ENCODE measurements at places on chromosomes 11 and 22. TPM values are rescaled to one million over a fixed set of nuclear protein-coding genes. Genes with fewer than 3 reads are reported as not detected.

DNA sequence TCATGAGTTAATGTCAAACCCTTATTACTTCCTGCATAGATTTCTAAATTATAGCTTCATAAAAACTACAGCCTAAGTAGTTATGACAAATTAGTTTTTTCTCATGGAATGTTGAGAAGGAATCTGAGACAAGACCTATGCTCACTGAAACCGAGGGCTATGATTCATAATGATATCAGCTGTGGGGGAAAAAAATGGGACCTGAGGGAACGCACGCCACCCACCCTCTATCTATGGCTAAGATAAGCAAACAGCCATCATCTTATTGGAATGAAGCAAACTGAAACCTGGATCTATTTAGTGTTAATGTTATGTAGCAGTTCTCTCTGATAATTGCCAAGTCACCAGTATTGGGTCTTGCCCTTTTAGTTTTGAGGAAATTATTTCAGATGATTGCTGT, 906.9 kb upstream of the RAG2 start:
- DNase-seq: peak; percentile 47

DNA sequence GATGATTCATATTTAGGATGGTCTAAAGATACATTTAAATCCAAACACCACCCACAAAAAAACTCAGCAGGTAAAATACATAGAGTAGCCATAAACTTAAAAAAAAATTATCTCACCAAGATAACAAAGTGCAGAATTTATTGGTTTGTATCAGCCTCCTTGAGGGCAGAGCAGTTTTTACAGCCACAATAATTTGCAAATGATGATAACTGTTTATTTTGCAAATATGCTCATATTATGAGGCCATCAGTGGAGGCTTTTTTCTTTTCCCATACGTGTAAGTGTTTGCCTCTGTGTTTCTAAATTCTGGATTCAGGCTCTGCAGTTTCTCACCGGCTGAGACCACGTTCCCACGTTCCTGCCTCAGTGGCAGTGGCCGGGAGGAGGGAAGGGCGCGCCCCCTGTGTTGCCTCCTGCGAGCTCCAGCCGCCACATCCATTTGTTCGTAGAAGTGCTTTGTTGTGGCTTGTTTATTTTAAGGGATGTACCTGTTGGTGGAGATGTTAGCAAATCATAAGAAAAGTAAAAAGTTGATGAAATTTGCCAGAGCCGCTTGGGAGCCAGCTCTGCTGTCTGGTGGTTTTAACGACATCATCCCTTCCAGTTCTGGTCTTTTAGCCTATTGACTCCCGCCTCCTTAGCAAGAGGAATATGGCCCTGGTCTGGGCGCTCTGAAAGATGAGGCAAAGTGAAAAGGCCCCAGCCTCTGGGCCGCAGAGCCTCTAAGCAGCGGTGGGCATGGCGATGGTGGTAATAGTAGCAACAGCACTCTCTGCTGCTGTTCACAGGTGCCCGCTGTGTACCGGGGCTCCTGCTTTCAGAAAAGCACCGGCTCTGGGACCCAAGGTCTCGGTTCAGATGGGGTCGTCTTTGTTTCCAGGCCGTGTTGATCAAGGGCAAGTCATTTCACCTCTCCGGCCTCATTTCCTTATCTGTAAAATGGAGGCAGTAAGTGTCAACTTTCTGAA, 66.7 kb upstream of the PPARA start:
- peak; percentile 57 for DNase-seq

DNA sequence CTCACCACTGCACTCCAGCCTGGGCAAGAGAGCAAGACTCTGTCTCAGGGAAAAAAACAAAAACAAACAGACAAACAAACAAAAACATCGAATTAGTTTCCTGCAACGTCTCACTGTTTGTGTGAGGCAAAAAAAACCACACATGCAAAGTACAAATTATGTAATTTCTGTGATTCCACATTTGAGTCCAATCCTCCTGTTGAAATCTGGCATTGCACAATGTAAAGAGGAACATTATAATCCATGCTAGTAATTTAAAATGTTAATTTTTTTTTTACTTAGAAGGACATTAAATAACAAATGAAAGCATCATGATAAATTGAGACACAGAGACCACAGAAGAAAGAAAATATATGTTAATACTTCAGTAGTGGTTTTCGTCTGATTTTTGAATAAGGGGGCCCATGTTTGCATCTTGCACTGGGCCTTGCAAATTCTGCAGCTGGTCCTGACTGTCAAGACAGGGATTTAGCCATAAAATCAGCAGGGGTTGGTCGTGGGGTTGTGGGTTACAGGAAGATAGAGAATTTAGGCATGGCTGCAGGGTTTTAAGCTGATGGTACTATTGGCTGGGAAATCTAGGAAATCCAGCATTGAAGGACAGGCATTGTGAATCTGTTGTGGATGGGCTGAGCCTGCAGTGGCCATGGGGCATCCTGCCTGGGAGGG, 102.6 kb upstream of the ALDH3B2 start:
- no peak for DNase-seq

DNA sequence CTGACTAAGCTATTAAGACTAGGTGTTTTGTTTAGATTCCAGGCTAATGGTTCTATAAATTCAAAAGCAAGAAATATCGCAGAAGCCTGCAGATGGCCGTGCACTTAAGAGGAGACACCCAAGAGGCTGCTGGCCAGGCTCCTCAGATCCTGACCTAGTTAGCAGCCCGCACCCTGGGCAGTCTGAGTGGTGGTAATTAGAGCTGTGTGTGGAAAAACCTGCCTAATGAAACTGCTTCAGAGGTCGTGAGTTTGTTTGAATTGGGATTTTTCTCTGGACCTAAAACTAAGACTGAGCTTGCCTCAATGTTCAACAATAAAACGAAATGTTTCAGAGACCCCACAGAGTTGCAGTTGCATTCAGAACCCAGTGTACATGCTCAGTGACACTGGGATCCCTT, 627.7 kb downstream of the OPCML start:
- DNase-seq: no peak

DNA sequence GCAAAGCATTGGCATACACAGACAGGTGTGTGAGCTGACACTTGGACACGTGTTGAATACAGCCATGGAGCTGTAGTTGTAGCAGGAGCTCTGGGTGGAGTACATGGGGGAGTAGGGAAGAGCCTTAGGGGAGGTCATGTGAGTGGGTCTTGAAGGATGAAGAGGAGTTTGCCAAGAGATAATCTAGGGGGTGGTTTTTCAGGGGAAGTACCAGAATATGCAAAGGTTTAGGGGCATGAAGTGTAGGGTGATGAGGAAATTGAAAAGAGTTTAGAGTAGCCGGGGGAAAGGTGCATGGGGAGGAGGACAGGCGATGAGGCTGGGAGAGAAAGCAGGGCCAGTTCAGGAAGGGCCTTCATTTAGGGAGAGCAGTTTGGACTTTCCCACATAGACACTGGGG, 74.5 kb downstream of the GRIK4 start:
- DNase-seq: no peak

DNA sequence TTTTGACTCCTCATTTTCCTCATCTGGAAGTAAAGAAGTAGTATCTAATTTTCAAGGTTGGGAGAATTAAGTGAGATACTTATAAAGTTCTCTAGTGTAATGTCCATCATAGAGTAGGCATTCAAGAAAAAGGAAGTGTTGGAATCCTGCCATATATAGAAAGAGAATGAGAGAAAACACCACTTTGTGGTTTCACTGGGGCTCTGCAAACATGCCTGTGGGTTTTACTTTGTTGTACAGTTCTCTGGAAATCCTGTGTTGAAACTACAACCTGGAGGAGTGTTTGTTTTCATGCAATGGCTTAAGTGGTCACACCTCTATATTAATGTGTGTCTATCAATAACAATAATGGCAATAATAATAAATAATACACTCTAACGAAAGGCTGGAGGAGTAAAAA, 741.7 kb downstream of the NELL1 start:
- DNase-seq: peak; percentile 16

- no peak for DNase-seq
Measured at GRCh38 chr11:71355281-71355680, 92.9 kb downstream of the DHCR7 start.

- DNase-seq: no peak
Measured at GRCh38 chr22:24005201-24005600, at the start of gene GSTT4. TSS of gene GSTT4 (minus strand) at chr22:24005453. CDS start at chr22:24005356, 97 bp downstream.

GRCh38 chr11:83033371-83033770, 38.3 kb downstream of the RAB30 start:
- no peak for DNase-seq

- peak; percentile 18 for DNase-seq
Measured at GRCh38 chr11:130671801-130672700, 223.6 kb downstream of the ADAMTS15 start.

- DNase-seq: no peak
Measured at GRCh38 chr11:117547195-117547850, 219.7 kb downstream of the CEP164 start.

GRCh38 chr11:69000831-69001242, 12.2 kb downstream of the MRGPRF start:
- peak; percentile 32 for DNase-seq

GRCh38 chr22:27137871-27138337, 480.5 kb downstream of the MIAT start:
- no peak for DNase-seq

DNA sequence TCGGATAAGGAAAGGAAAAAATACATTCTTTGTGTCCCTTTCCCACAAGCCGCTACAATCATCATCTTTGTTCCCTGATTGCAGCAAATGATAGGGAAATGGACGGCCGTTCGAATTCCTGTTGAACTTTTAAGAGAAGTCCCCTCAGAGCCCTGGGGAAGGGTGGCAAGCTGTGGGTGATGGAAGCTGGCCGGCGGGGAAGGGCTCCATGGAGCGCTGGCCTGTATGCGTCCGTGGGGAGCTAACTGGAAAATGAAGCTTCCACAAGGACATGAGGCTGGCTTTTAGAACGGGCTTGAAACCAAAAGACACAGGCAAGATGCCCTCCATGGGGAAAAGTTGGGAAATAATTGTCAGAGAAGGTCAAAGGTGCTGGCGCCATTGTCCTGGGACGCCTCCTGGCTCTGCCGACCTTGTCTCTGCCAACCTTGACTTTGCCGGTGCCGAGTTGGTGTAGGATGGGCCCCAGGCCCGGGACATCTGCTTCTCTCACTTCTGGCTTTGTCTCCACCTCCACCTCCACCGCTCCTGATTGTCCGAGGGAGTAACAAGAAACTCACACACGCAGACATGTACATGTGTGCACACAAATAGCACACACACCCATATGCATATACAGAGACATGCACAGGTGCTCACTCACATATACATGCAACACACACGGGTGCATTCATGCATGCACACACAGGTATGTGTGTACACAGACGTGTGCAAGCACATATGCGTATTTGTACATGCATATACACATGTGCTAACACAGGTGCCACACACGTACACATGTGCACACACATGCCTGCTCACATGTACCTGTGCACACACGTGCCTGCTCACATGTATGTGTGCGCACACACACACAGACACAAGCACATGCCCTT, 14.5 kb upstream of the PPARA start:
- no peak for DNase-seq

DNA sequence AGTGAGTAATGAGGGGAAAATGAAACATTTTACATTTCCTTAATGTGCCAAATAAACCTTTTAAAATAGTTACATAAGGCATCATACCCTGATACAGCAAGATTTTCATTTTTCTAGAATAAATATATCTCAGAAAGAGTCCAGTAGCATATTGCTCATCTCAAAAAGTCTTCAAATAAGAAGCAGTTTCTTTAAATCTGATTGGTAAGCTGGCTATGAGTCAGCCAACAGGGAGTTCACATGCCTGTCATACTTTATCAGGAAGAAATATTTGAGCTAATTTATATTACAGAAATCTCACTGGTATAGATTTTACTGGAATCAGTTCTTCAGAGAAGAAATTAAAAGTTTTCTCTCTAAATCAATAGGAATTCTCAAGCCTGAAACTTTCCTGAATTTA, 258.1 kb downstream of the C11orf87 start:
- no peak for DNase-seq

DNA sequence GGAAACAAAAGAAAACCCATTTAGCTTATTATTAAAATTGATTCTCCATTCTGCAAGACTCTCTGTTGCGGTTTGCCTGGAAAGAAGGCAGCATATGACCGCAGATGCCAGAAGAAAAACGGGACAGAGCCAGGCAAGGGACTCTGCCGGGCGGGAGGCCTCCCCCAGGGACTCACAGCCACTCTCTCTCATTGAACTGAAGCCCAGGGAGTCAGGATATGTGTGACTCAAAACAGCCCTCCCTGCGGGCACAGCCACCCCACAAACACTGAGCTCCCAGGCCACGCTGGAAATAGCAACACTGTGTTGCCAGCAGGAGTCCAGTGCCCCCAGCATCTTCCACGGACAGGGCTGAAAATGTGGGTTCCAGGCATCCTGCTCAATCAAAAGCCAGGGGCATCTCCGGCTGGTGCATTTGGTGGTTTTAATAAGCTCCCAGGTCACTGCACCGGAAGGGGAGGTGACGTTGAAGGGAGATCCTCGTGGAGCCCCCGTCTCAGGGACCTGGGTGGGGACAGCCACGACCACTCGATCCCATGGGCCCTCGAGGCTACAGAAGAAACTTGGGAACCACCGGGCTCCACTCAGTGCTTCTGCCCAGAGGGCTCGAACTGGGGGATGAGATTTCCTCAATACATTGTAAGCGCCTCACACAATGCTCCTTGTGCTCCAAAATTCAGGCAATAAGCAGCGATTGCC, 624.5 kb downstream of the TBC1D22A start:
- no peak for DNase-seq

DNA sequence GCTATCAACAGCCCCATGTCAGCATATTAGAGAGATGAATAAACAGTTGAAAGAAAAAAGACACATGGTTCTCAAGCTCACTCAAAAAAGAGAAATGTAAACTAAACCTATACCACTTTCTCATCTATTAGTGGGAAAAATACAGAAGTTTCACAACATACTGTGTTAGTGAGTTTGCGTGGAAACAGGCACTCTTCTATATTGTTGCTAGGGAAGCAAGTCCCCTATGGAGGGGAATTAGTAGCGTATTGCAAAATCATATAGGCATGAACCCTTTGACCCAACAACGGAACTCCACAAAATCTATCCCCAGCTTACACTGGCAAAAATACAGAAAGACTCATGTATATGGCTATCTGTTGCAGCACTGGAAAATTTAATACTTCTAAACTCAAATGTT, 14.2 kb upstream of the RFPL2 start:
- no peak for DNase-seq

DNA sequence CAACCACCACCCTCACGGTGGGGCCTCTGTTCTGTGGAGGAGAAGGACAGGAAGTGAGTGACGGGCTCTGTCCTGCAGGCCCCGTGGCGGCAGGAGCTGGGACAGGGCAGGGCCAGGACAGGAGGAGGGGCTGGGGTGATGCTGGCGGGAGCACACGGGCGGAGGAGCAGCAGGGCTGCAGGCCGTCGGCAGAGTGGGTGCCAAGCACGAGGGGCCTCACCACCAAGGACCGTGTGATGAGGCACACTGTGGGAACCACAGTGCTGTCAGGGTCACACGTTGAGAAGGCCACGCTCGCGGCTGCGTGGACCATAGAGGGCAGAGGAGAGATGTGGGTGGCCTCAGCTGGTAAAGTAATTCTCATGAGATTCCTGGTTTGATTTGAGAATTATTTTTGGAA, 8.5 kb downstream of the SCO2 start:
- DNase-seq: no peak

- peak; percentile 63 for DNase-seq
Measured at GRCh38 chr11:67416416-67417335, 1.2 kb downstream of the CARNS1 start.

Gene GRK2
- total RNA-seq: 294 TPM

Gene DTX4
- 22.6 TPM for total RNA-seq

Gene GDPD4
- not detected for total RNA-seq

Gene NXPE2
- total RNA-seq: not detected

Gene MOGAT2
- not detected for total RNA-seq

Gene MMP1
- not detected for total RNA-seq

Gene MAPK11
- total RNA-seq: 2.2 TPM

Gene C11orf86
- total RNA-seq: 0.29 TPM

Gene CYTH4
- not detected for total RNA-seq

Gene OR52I1
- not detected for total RNA-seq

Gene WBP2NL
- not detected for total RNA-seq

Gene PARVG
- total RNA-seq: not detected

Gene GSTT2
- total RNA-seq: 0.15 TPM

Gene SEZ6L
- not detected for total RNA-seq
